ENCODE measurements at places on chromosomes 4 and X. TPM values are rescaled to one million over a fixed set of nuclear protein-coding genes. Genes with fewer than 3 reads are reported as not detected.

Gene GYG2
- total RNA-seq: 9.7 TPM

Gene FGB
- not detected for total RNA-seq

Gene UGT2B7
- total RNA-seq: 0.97 TPM

Gene OTC
- total RNA-seq: not detected

Gene OPHN1
- 10.4 TPM for total RNA-seq

Gene RHOXF1
- not detected for total RNA-seq

Gene CHIC1
- 9.0 TPM for total RNA-seq

DNA sequence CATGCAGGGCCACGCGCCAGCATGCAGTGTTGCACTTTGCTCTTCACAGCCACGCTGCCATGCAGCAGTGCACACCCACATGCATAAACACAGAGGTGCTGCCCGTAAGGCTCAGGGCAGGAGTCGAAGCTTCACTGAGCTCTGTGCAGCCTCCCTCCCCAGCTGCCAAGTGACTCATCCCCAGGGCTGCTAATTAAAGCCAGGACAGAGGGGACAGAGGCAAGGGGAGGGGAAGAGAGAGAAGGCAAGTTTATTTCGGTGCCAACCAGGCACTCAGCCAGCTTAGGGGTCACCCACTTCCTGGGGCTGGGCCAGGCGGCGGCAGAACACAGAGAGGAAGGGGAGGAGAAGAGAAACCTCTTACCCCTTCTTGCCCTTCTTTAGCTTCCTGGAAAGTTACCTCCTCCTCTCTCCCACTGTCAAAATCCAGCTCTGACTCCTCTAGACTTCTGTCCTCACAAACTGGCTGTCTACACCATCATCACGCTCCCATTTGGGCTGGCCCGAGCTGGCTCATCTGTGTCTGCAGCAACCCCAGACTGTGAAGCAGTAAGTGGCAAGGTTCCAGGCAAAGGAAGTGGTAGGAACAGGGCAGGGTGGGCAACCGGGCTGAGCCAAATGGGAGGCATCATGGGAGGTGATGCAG lies 6.2 kb upstream of the IQSEC2 start:
- H3K4me3 ChIP-seq: no peak overlapping the region
- peaks cover 23% of the 10 kb centered on the region for H3K4me1 ChIP-seq
- no peaks in the 10 kb centered on the region for H3K27me3 ChIP-seq
- no peaks in the 10 kb centered on the region for H3K36me3 ChIP-seq

DNA sequence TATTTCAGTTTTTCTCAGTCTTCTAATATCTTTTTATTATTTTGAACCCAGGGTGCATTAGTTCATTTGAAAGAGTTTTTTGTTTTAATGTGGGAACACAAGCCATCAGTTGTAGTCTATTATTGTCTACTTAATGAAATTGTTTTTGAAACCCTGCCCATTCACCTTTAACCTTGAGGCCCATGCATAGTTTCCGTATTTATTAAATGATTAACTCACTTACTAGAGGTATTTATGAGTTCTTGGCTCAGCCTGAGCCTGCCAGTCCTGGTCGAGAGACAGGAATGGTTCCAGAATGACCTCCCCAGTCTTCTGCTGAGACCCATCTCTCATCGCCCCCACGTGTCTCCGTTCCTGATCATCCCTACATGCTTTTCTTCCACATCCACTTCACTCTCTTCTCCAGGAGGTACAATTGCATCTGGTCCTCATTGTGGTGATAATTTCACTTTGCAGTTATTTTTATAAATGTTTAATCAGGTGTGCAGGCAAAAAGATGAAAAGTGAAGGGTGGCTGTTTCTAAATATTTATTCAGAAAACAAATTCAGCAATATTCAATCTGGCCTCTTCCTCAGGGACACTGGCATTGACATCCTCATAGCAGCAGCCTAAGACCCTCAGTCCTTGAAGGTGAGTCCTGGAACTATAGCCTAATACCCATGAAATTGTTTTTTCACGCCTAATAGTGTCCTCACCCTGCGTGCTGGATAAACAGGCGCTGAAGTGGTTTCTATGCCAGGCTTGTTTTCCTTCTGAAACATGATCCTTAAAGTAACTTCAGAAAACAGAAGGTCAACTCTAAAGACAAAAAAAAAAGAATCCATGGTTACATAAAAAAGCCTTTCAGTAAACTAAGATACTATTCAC lies 112.8 kb downstream of the KDR start:
- H3K4me3 ChIP-seq: no peak overlapping the region
- DNase-seq: no peak

DNA sequence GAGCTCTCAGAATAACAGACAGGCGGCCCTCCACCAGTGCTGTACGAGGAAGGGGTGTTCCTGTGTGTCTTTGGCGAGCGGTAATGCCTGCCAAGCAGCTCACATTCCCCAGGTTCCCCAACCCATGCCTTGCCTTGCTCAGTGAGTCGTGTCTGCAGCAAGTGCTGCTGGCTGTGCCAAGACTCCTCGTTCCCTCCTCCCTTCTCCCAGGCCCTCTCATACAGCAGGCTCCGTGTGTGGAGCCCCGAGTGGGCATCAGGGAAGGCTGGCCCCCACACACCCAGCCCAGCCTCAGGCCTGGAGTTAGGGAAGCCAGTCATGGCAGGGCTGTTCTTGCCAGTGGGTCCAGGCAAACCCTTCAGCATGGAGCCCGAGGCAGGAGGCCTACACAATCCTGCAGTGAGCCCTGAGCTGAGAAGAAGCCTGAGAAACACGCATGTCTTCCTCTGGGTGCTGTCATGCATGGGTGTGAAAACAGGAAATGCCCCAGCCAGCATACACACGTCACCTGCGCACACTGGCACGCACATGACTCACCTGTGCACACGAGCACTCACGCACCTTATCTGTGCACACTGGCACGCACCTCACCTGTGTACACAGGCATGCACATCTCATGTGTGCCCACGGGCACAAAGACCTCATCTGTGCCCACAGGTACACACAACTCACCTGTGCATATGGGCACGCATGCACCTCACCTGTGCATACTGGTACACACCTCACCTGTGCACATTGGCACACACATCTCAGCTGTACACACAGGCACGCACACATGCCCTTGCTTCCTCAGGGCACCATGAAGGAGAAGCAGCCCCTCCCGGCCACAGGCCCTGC lies 238.7 kb downstream of the DHRSX start:
- no peaks in the 10 kb centered on the region for H3K4me1 ChIP-seq
- H3K4me3 ChIP-seq: no peak overlapping the region
- H3K36me3 ChIP-seq: peaks cover 10% of the 10 kb centered on the region
- DNase-seq: no peak
- no peaks in the 10 kb centered on the region for H3K27me3 ChIP-seq

- H3K27ac ChIP-seq: no peak overlapping the region
- DNase-seq: no peak
- no peak overlapping the region for H3K4me3 ChIP-seq
- H3K36me3 ChIP-seq: peaks cover 33% of the 10 kb centered on the region
- H3K27me3 ChIP-seq: no peaks in the 10 kb centered on the region
These were observed 82.2 kb downstream of the CC2D2A start for GRCh38 chr4:15551740-15552446.

GRCh38 chr4:94498502-94498901 lies 46.8 kb downstream of the PDLIM5 start:
- H3K27me3 ChIP-seq: no peaks in the 10 kb centered on the region
- no peak for DNase-seq
- peaks cover 17% of the 10 kb centered on the region for H3K36me3 ChIP-seq
- no peak overlapping the region for H3K4me3 ChIP-seq

GRCh38 chr4:185580699-185581098 lies 45.4 kb upstream of the PDLIM3 start:
- H3K27ac ChIP-seq: no peak overlapping the region
- DNase-seq: no peak
- no peak overlapping the region for H3K4me3 ChIP-seq
- H3K4me1 ChIP-seq: no peaks in the 10 kb centered on the region

- H3K4me1 ChIP-seq: peaks cover 12% of the 10 kb centered on the region
- DNase-seq: no peak
- H3K4me3 ChIP-seq: no peak overlapping the region
These were observed 442.4 kb upstream of the BOD1L1 start for GRCh38 chr4:14069886-14070285.

DNA sequence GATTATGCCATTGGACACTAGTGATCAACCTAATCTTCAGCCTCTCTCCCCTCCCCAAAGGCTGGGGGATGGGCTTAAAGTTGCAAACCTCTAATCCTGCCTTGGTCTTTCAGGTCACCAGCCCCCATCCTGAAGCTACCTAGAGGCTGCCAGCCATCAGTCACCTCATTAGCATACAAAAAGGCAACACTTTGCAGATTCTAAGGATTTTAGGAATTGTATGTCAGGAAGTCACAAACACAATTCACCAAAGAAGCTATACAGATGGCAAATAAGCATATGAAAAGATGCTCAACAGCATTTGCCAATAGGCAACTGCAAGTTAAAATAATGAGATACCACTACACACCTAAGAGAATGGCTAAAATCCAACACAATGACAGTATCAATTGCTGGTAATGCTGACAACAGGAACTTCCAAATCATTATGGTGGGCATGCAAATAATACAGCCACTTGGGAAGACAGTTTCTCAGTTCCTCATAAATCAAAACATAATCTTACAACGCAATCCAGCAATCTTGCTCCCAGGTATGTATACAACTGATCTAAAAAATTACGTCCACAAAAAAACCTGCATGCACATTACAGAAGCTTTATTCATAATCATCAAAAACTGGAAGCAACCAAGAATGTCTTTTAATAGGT lies 9.0 kb upstream of the PIM2 start:
- no peak overlapping the region for H3K27ac ChIP-seq
- DNase-seq: no peak
- H3K36me3 ChIP-seq: peaks cover 14% of the 10 kb centered on the region
- no peak overlapping the region for H3K4me3 ChIP-seq
- no peaks in the 10 kb centered on the region for H3K4me1 ChIP-seq
- no peaks in the 10 kb centered on the region for H3K27me3 ChIP-seq

DNA sequence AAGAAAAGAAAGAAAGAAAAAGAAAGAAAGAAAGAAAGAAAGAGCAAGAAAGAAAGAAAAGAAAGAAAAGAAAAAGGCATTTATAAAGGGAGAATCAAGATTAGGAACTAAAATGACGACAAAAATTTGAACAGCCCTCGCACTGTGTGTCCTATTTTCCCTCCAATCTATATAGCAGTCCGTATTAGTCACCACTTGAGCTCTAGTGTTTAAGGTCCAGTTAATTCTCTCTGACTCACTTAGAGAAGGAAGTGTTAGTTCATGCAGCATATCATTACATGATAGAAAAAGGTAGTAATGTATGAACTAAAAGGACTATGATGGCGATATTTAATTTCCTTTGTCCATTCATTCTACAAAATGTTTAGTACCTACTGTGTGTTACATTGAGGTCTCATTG lies 122.7 kb downstream of the CBLL2 start:
- no peaks in the 10 kb centered on the region for H3K27me3 ChIP-seq
- no peak overlapping the region for H3K4me3 ChIP-seq
- no peak overlapping the region for H3K27ac ChIP-seq
- peaks cover 52% of the 10 kb centered on the region for H3K4me1 ChIP-seq
- H3K36me3 ChIP-seq: no peaks in the 10 kb centered on the region

DNA sequence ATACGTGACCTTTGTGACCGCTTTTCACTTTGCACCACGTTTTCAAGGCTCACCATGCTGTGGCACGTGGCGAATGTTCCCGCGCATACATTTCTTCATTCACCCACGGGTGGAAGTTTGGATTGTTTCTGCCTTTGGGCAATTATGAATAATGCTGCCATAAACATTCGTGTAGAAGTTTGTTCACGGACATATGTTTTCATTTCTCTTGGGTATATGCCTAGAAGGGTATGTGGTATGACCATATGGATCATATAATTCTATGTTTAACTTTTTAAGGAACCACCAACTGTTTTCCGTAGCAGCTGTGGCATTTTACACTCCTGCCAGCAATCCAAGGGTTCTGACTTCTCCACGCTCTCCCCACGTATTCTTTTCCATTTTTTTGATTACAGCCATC lies 60.9 kb upstream of the MXD4 start:
- no peak overlapping the region for H3K4me3 ChIP-seq
- H3K4me1 ChIP-seq: peaks cover 23% of the 10 kb centered on the region
- DNase-seq: no peak
- no peaks in the 10 kb centered on the region for H3K27me3 ChIP-seq

DNA sequence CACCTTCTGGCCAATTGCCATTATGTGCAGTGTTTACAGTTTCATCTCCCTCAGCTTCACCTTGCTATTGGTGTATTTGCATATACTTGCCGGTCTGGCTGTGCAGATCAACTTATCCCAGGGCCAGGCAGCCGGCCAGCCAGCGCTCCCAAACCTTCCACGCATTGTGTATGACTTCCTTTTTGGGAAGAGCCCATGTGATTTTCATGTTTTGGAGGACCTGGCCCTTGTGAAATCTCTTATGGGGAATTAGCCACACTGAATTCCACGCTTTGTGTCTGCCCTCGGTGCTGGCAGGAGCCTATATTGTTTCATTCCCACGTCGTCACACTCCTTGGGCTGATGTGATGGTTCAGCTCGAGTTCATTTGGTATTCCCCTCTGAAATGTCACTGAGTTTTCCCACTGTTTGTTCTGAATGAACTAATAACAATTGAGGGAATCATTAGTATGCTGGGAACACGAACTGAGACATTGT lies 6.0 kb upstream of the PDLIM3 start:
- H3K36me3 ChIP-seq: no peaks in the 10 kb centered on the region
- no peak for DNase-seq
- H3K4me1 ChIP-seq: peaks cover 2% of the 10 kb centered on the region
- no peak overlapping the region for H3K27ac ChIP-seq
- peaks cover 25% of the 10 kb centered on the region for H3K27me3 ChIP-seq

DNA sequence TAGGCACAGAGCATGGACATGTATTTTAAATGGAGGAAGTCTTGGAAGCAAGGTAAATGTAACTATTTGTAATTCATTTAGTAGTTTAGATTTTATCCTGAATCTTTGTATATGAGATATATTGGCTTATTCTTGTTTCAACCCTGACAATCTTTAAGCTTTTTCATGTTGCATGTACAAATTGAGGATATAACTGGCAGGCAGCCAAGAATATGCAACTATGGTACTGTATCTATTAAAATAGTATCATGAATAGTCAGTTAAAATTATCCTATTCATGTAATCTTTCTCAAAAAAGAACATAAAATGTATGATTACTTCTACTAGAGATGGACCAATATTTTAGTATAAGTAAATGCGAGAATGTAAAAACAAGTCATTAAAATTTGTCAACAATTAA lies 1141.5 kb downstream of the PCDH18 start:
- peaks cover 18% of the 10 kb centered on the region for H3K4me1 ChIP-seq
- no peaks in the 10 kb centered on the region for H3K36me3 ChIP-seq
- no peak overlapping the region for H3K27ac ChIP-seq
- no peak overlapping the region for H3K4me3 ChIP-seq
- no peaks in the 10 kb centered on the region for H3K27me3 ChIP-seq
- no peak for DNase-seq

DNA sequence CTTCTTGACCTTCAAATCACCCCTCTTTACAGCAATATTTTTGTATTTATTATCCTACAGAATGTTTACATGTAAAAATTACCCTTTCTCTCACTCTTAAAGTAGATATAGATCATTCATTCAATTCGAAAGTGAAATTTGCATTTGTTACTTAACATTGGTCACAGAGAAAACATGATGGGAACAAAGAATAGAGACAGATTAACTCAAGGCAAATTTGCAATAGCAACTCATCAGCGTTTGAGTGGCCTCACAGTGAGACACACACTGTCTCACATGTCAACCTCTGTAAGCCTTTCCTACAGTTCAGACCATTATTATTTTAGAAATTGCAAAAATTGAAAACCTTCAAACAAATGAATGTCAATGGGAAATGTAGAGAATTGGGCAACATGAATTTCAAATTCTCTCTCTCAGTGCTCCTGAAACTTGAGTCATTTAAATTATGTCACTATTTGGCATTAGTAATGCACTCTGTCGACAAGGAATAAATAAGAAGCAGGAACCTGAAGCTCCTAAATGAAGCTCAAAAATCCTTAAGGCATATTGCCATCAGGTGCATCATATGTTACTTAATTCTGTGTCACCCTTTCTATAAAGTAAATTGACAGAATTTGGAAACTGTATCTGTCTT lies 148.3 kb upstream of the ANXA10 start:
- no peaks in the 10 kb centered on the region for H3K36me3 ChIP-seq
- H3K4me3 ChIP-seq: no peak overlapping the region
- no peak for DNase-seq
- peaks cover 33% of the 10 kb centered on the region for H3K27me3 ChIP-seq
